ENCODE measurements at places on chromosomes 6 and 20. TPM values are rescaled to one million over a fixed set of nuclear protein-coding genes. Genes with fewer than 3 reads are reported as not detected.

RTN4IP1 gene
- 10.5 TPM for total RNA-seq

KHDC1L gene
- not detected for total RNA-seq

SLC35B3 gene
- total RNA-seq = 5.2 TPM

PRKN gene
- 0.07 TPM for total RNA-seq

EPHA7 gene
- total RNA-seq = 7.0 TPM

CST5 gene
- total RNA-seq = not detected

CDK19 gene
- total RNA-seq = 4.0 TPM

CRISP3 gene
- not detected for total RNA-seq

PRL gene
- not detected for total RNA-seq

IMPG1 gene
- not detected for total RNA-seq

PNLDC1 gene
- total RNA-seq = not detected

DEFB132 gene
- not detected for total RNA-seq

MACROD2 gene
- total RNA-seq = 0.66 TPM

HLA-DRB1 gene
- total RNA-seq = not detected

PTPRT gene
- not detected for total RNA-seq

JPH2 gene
- 9.9 TPM for total RNA-seq

PI3 gene
- not detected for total RNA-seq

TTLL9 gene
- not detected for total RNA-seq

NR2E1 gene
- not detected for total RNA-seq

TREML1 gene
- total RNA-seq = not detected

C6orf52 gene
- not detected for total RNA-seq

Data from MG63 (cell line).